ENCODE measurements at places on chromosomes 2 and 18.
A peak's percentile ranks its signal among the peaks of the same experiment; 100 is the strongest.

DNA sequence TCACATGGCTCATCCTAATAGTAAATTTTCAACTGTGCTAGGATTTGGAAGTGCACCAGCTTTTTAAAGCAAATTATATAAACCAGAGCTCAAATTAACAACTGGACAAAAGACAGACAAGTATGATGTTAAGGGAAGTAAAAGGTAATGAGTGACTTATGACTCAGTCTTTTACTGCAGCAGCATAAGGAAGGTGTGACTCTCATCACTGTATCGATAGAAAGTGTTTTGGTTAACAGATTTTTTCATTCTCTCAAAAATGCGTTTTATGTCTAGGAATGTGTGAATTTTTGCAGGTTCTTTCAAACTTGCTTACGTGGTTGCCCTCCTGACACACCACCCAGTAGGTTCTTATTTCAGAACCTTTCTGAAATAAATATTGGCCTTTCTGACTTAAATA, 244.2 kb upstream of the BOD1L2 start:
- DNase-seq = no peak

DNA sequence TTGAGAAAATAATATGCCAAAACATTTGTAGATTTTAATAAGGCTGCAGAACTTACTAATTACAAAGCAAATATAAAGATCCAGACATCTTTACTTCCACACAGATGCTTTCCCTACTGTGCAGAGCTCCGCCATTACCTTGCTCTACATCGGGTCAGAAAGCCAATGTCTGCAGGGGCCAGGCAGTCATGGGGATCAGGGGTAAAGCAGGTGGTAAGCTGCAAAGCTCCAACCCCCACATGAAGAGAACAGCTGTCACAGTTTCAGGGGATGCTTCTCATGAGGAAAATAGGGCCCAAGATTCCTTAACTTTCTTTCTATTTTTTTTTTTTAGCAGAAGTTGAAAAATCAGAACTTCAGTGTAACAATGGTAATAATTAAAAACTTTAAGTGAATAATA, 102.7 kb downstream of the DCC start:
- no peak for DNase-seq

DNA sequence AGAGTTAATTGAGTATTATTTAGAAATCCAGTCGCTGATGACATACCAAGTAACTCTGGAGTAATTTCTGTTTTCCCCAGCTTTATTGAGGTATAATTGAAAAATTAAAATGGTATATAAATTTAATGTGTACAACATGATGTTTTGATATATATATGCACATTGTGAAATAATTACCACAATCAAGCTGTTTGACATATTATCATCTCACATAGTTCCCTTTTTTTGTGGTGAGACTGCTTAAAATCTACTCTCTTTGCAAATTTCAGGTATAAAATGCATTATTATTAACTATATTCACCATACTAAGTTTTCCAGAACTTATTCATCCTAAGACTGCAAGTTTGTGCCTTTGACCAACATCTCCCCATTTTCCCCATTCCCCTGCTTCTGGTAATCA, 25.0 kb upstream of the SPAG16 start:
- no peak for DNase-seq

DNA sequence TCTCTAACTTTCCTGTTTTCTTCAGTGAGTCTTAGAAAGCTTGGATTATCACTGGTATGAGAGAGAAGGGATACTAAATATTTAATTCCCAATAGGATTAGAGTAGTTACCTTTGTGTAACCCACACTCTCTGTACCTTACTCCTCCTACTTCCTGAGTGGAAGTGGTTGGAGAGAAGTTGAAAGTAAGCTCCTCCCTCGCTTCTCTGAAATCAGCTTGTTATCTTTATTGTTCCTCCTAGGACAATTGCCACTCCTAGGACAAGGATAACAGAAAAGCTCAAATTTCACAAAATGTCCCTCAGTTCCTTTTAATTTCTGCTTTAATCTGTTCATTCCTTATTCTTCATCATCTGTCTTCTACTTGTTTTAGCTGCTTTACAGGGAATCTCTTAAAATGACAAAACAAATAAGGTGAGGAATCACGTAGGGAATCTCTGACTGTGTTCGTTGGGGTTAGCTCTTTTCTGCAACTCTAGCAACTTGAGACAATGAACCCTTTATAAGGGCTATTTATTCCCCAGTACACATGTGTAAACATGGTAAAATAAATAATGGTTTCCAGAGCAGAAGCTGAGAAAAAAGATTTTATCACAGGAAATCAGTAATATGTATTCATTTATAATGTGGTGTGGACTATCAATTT, 8.6 kb downstream of the ITPRID2 start:
- DNase-seq = no peak

DNA sequence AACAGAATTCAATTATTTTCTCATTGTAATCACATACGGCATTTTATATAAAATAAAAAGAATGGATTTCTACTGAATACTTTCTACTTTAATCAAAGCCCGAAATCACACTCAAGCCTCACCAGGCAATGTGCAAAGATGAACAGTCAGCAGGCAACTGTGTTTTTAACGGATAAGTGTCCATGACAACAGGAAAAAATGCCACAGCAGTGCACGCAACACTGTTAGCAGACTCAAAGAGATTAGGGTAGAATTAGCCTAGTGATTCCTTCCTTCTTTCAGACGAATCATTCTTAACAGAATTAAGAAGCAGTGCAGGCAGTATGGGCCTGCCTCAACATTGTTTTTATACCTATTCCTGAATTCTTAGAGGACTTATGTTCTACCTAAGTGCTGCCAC, 135.6 kb downstream of the CDH2 start:
- DNase-seq = no peak

- DNase-seq = no peak
These were observed 134.0 kb upstream of the SPATS2L start for GRCh38 chr2:200172521-200172920.

- no peak for DNase-seq
These were observed 64.5 kb downstream of the AFF3 start for GRCh38 chr2:100077935-100078334.

DNA sequence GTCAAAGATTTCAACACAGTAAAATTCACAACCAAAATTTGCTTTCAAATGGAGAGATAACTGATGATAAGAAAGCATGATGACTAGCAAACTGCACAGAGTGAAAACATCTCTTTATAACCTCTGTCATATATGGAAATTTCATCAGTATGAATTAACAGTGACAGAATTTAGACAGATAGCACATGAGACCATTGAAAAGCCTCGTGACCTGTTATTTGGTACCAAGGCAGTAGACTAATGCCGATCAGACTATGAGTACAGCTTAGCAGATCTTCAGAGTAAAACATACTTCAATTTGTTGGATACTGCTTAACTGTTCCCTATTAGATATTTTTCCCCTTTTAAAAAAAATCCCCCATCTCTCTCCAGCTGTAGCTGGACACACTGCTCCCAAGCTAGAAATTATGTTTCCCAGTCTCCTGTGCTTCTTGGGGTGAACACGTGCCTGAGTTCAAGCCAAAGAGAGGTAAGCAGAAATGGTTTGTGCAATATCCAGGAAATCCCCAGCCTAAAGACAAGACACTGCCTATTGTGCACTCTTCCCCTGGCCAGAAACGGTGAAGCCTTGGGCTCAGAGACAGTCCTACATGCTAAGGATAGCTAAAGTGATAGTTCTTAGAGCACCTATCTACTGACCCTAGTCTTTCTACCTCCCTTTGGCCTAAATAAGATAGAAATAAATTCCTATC, 256.1 kb downstream of the NCKAP5 start:
- DNase-seq = no peak

DNA sequence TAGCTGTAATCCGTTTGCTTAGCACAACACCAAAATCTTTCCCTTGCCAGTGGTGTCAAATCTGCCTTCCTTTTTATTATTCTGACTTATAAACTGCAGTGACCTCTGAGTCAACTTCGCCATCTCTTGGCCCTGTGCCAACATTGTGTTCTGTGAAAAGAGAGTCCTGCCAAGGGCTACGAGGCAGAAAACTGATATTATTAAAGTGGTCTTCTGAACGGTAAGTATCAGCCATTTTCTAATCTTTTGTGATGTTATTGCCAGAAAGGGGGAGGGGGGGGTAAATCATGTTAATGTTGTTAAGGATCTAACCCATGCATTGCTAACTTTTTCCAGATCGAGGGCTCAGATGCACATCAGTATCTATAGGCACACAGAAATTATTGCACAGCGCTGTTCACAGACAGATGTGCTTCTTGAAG, 121.5 kb upstream of the LTBP1 start:
- DNase-seq = peak; percentile 46

DNA sequence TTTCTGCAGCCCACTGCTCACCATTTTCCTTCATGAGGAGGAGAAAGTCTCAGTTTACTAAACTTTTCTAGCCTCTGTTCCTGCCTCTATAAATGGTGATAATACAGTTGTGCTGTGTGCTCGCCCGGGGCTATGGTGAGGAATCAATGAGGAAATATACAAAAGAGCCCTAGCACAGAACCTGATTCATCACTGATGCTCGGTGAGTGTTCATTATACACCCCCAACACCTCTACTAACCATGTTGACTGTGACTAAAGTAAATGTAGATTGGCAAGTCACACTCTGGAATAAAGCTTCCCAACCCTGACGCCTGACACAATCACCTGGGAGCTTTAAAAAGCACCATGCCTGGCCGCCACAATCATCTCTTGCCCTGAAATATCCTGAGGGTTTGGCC, 118.8 kb upstream of the CYP1B1 start:
- no peak for DNase-seq

DNA sequence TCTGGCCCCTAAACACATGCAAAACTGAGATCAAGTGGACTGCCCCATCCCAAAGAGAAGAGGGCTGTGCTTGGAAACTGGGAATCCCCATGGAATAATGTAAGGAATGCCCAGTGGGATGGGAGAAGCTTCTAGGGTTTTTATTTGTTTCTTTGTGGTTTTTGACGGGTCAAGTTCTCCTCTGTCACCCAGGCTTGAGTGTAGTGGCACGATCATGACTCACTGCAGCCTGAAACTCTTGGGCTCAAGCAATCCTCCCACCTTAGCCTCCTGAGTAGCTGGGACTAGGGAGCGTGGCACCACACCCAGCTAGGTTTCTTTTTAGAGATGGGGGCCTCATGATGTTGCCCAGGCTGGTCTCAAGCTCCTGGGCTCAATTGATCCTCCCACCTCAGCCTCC, 101.7 kb upstream of the ZSWIM2 start:
- DNase-seq = no peak

DNA sequence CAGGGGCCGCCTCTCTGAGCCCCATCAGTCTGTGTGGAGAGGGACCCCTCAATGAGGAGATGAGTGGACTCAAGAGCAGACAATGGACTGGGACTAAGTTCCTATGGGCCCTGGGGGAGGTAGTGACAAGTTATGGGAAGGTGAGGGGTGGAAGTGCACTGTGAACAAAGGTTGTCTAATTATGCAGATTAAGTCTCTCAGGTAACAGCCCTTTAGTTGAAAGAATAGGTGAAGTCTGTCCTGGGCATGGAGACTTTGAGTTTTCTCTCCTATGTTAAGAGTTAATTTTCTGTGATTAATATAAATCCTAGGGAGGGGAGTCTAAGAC, 243.8 kb downstream of the FAM210A start:
- DNase-seq = no peak

DNA sequence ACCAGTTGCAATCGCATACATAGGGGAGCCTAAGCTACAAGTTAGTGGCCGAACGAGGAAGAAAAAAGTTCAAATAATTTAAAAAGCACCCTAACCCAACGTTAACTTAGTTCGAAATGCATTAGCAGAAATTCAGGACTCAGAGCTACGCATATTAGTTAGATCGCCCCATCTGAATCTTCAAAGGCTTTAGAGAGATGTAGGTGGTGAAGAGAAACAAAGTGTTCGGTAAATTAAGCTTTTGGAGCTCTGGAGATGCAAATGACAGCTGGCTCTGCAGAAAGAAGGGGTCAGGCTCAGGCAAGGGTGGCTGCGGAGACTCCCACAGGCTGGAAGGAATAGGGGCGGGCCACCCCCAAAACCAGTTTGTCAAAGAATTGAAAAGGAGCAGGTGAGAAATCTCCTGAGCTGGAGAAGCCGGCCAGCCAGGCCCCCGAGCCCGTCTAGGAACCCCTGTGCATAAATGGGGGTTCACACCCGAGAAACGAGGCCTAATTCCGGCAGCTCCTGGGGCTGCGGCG, 621 bp downstream of the TXNL1 start:
- peak; percentile 35 for DNase-seq

GRCh38 chr2:204776781-204777559, 231.7 kb downstream of the PARD3B start:
- no peak for DNase-seq

DNA sequence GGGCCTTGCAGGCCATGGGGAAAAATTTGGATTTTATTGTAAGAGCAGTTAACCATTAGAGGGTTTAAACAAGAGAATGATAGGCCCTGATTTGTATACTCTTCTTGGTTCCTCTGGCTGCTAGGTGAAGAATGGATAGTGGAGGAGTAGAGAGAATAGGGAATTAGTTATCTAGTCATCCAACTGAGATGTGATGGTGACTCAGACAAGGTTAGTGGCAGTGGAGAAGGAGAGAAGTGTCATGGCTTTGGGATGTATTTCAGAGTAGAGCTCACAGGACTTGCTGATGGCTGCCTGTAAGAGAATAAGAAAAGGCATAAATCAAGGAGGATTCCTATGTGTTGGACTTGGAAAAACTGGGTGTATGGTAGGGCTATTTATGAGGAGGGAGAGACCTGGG, 169.4 kb downstream of the PLCL1 start:
- DNase-seq = no peak
